ENCODE measurements at places on chromosomes 12 and 14. TPM values are rescaled to one million over a fixed set of nuclear protein-coding genes. Genes with fewer than 3 reads are reported as not detected.

- H3K27me3 ChIP-seq: no peaks in the 10 kb centered on the region
- H3K36me3 ChIP-seq: no peaks in the 10 kb centered on the region
- DNase-seq: no peak
- H3K4me1 ChIP-seq: no peaks in the 10 kb centered on the region
Measured at GRCh38 chr12:7628381-7628961, 37.2 kb downstream of the APOBEC1 start.

- H3K4me3 ChIP-seq: no peak overlapping the region
- H3K27ac ChIP-seq: no peak overlapping the region
- H3K4me1 ChIP-seq: peaks cover 7% of the 10 kb centered on the region
- H3K27me3 ChIP-seq: no peaks in the 10 kb centered on the region
- no peaks in the 10 kb centered on the region for H3K36me3 ChIP-seq
- no peak for DNase-seq
Measured at GRCh38 chr12:5506821-5507231, 74.9 kb downstream of the NTF3 start.

DNA sequence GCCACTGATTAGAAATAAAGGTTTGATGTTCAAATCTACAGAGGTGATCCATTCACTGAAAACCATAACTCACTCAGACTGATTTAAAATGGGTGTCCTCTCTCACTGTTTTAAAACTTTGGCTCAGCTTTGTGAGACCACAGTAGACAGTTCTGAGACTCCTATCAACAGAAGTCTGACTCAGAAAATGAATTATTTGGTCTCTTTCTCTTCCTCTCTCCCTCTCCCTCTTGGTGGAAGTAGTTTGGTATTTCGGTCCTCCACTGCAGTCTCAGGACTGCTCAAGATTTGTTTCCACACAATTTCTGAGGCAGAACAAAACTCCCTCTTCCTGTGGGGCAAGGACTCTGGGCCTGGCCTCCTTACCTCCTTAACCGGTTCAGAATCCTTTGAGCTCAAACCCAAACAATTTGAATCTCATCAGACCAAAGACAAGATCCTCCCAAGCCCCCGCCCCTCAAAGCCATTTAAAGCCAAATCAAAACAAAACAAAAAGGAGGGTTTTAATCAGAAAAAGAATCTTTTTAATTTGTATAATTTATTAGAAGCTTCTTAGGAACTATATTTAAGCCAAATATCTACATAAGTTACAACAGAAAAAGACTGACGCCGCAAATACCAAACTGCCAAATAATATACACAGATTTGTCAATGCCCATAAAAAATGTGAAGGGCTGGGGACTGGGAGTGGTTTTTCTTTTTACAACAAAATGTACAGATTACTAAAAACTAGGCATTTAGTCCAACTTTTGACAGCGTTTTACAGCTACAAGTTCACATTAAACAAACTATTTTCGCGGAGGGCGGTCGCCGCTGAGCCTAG is 3.9 kb downstream of the NKX2-1 start:
- peaks cover 24% of the 10 kb centered on the region for H3K27me3 ChIP-seq
- no peak overlapping the region for H3K4me3 ChIP-seq
- no peak for DNase-seq

DNA sequence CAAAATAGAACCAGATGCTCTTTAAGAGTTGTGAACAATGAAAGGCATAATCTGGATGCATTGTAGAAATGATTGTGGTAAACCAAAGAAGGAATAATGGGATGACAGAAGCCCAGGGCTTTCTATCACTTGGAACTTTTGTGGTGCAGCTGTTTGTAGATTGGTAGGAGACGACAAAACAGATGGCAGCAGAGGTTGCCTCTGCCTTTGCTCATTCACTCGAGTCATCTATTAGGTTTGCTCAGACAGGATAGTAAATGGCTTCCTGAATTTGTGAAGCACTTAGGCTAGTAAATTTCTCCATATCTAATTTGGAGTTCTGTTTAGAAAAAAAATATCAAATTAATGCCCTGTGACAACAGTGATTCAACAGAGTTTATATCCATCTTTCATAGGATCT is 78.4 kb downstream of the FGD4 start:
- H3K36me3 ChIP-seq: no peaks in the 10 kb centered on the region
- DNase-seq: no peak
- H3K4me1 ChIP-seq: no peaks in the 10 kb centered on the region
- H3K4me3 ChIP-seq: no peak overlapping the region
- no peaks in the 10 kb centered on the region for H3K27me3 ChIP-seq
- H3K27ac ChIP-seq: no peak overlapping the region

DNA sequence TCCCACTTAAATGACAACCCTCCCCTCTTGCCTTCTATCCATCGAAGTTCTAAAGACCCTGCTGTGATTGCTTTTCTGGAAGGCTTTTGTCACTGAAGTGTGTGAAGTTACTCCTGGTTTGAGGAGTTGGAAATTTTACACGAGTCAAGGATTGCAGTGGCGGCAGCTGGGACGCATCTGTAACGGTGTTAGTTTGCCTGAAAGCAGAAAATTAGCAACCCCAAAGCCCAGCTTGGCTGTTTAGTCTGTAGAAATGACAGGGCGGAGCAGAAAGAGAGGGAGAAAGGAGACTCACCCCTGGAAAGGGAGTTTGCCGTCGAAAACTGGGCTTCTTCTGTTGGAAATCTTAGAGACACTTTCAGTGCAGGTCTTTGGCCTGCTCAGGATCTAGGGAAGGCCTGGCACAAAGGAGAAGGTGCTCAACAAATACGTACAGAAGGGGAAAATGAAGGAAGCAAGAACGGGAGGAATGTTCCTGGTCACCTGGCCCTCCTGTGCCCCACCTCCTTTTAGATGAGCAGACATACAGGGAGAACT is 931 bp upstream of the MYF5 start:
- no peak overlapping the region for H3K4me3 ChIP-seq
- H3K36me3 ChIP-seq: no peaks in the 10 kb centered on the region
- H3K4me1 ChIP-seq: no peaks in the 10 kb centered on the region
- no peak overlapping the region for H3K27ac ChIP-seq

DNA sequence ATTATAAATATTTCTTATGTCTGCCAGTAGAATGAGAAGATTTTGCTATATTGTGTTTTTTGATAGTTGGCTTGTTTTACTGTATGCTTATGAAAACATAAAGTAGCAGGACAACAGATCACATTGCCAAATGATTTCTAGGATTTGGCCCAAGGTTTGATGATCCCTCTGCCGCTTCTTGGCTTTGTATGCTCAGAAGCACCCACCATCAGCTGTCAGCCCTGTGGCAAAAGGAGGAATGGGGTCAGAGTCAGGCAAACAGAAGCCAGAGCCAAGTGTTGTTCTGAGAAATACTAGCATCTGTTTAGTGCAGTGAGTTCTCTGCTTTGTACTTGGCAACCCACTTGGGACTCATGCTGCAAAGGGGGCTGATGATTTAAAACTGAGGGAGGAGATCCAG is 152.2 kb downstream of the PDE3A start:
- H3K36me3 ChIP-seq: no peaks in the 10 kb centered on the region
- peaks cover 21% of the 10 kb centered on the region for H3K4me1 ChIP-seq
- H3K27ac ChIP-seq: no peak overlapping the region
- no peak overlapping the region for H3K4me3 ChIP-seq
- H3K27me3 ChIP-seq: no peaks in the 10 kb centered on the region

DNA sequence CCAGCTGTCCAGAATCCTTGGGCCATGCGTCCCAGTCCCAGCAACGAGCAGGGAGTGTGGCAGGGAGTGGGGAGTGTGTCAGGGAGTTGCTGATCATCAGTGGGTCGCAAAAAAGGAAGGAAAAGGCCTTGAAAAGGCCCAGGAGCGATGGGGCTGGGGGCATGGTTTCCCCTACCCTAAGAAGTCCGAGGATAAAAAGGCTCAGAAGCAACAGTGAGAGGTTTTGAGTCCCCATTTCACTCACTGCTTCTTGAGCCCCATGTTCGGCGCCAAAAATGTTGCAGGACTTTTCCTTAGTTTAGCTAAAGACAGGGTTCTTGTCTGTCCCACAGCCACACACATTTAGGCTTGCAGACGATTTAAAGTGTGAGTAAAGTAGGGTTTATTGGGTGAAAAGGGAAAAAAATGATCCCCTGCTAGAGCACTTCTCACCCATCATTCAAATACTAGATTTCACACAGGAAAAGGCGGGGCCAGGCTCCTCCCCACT is 189.5 kb downstream of the KCNC2 start:
- no peaks in the 10 kb centered on the region for H3K36me3 ChIP-seq
- no peaks in the 10 kb centered on the region for H3K27me3 ChIP-seq
- H3K27ac ChIP-seq: no peak overlapping the region
- no peak overlapping the region for H3K4me3 ChIP-seq

DNA sequence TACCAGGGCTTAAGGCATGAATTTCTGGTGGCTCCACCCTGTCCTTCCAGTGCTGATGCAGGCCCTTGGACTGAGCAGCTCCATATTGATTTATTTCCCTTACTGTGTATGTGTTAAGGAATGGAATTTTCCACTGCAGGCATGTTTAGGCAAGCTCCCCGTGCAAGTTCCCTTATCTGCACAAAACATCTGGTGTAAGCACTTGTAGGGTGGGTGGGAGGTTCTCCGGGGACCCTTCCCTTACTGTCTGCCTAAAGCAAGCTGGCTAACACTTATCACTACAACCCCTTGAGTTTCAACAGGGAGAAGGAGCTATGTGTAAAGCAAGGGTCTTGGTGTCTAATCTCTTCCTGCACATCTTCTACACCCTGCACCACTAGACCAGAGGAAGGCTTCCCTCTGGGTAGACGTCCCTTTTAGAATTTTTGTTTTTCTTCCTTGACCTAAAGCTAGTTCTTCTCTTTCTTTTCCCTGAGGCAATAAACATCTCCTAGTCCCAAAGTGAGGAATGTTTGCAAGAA is 22.0 kb upstream of the DRAM1 start:
- H3K36me3 ChIP-seq: no peaks in the 10 kb centered on the region
- no peak for DNase-seq
- H3K27me3 ChIP-seq: no peaks in the 10 kb centered on the region
- no peaks in the 10 kb centered on the region for H3K4me1 ChIP-seq
- H3K4me3 ChIP-seq: no peak overlapping the region

GRCh38 chr12:127169321-127170181 is 1097.4 kb upstream of the TMEM132C start:
- H3K4me1 ChIP-seq: no peaks in the 10 kb centered on the region
- H3K4me3 ChIP-seq: no peak overlapping the region
- H3K27me3 ChIP-seq: no peaks in the 10 kb centered on the region
- no peak overlapping the region for H3K27ac ChIP-seq

GRCh38 chr14:56195704-56196103 is 77.5 kb downstream of the PELI2 start:
- H3K27me3 ChIP-seq: no peaks in the 10 kb centered on the region
- H3K36me3 ChIP-seq: no peaks in the 10 kb centered on the region
- no peak for DNase-seq
- H3K27ac ChIP-seq: no peak overlapping the region

GRCh38 chr12:10562306-10562933 is 51.0 kb downstream of the MAGOHB start:
- no peak overlapping the region for H3K4me3 ChIP-seq
- H3K27me3 ChIP-seq: no peaks in the 10 kb centered on the region
- no peaks in the 10 kb centered on the region for H3K36me3 ChIP-seq
- no peaks in the 10 kb centered on the region for H3K4me1 ChIP-seq
- no peak overlapping the region for H3K27ac ChIP-seq

The SMIM41 gene
- not detected for total RNA-seq

The GARIN6 gene
- total RNA-seq: not detected

The NRIP2 gene
- total RNA-seq: 4.9 TPM

The AMN gene
- 2.4 TPM for total RNA-seq

The TMEM233 gene
- total RNA-seq: 2.7 TPM
